ENCODE measurements at places on chromosomes 2 and 18.

- DNase-seq, result no peak
Measured at GRCh38 chr2:207905546-207905945, 119.8 kb downstream of the PLEKHM3 start.

DNA sequence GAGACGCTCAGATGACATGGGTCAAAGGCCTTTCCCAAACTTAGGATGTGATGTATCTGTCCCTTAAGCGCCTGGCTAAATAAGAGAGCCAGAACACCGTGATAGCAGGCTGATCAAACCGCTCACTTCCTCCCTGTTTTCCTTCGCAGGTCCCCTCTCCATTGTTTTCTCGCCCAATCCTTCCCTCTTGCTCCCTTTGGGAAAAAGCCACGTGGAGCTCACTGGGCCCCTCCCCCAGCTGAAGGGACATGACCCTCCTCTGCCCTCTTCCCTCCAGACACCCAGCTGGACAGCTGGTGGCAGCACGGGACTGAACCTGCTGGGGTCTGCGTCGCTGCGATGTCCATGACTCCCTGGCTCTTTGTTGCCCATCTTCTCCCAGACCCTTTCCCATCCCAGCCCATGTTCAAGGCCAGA is 201.7 kb downstream of the TNS1 start:
- no peak for DNase-seq

DNA sequence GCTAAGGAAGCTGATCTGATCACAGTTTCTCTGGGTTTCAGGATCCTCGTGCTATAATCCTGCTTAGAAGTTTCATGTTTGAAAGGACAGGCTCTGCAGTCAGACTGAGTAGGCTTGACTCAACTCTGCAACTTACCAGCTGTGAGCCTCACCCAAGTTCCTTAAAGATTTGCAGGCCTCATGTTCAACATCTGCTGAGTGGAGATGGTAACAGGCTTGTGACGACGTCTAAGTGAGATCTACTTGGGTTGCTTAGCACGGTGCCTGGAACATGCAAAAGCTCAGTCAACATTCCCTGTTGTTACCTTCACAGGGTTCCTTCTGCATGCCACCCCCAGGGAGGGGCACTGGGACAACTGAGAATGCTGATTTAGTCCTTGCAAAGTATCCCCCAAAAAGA is 164.2 kb downstream of the C1D start:
- no peak for DNase-seq

DNA sequence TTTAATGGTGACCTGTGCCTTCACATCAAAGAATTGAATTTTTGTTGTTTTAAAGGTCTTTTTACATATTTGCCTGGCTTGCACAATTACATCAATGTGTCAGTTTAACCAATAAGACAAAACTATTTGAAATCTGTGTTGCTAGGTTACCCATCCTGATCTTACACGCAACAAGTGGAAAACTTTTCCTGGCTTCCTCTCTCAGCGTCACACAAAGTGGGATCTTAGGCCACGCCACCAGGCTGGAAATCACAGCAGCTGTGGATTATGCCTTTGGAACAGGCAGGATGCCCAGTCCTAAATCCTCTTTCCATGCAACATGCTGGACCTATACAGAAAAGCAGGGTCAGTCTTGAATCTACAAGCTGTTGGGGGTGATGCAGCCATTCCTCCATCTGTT is 298.2 kb upstream of the HNRNPA3 start:
- DNase-seq, result no peak
